ENCODE measurements at places on chromosomes 12 and 14.
A peak's percentile ranks its signal among the peaks of the same experiment; 100 is the strongest.

- no peak for DNase-seq
These were observed 428.5 kb upstream of the FBXO33 start for GRCh38 chr14:39860596-39861228.

DNA sequence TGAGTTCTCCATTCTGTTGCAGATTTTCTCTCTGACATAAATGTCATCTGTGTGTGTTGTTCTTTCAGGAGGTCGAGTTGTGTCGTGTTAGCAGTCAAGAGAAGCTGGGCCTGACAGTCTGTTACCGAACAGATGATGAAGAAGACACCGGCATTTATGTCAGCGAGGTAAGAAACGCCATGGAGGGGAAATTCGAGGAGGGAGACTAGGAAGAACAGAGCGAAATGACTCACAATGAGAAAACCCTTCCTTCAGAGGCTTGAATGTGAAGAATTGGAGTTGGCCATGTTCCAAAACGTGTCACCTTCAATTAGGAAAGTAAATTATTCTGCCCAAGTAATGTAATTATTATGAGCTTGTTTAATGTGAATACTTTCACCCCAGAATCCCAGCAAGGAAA, 364.5 kb downstream of the PDZRN4 start:
- DNase-seq, result no peak

GRCh38 chr12:100185361-100185894, 15.2 kb upstream of the ACTR6 start:
- no peak for DNase-seq

DNA sequence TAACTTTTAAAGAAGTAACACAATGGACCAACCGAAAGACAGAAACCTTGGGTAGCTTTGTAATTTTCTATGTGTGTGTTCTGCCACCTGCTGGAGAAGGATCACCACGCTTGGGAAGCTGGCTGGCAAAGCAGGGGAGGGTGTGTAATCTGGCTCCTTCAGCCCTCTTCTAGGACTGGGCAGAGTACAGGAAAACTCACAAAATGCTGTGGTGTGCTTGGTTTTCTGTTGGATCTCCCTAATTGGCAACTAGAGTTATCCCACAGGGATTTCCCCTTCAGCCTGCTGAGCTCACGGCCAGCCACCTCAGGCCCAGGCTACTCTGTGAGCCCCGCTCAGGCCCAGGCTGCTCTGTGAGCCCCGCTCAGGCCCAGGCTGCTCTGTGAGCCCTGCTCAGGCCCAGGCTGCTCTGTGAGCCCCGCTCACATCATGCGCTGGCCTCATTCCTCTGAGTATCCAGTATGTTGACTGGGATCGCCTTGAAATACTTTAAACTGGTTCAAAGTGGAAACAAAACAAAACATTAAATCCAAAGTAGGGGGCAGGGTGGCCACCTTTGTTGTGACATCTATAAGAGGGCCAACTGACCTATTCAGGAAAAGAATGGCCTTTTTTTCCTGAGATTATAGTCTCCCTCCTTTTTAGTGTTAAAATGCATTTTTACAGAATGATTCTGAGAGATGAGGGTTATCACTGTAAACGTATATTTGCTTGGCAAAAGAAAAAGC, 52.0 kb upstream of the RNU6-8 start:
- no peak for DNase-seq

DNA sequence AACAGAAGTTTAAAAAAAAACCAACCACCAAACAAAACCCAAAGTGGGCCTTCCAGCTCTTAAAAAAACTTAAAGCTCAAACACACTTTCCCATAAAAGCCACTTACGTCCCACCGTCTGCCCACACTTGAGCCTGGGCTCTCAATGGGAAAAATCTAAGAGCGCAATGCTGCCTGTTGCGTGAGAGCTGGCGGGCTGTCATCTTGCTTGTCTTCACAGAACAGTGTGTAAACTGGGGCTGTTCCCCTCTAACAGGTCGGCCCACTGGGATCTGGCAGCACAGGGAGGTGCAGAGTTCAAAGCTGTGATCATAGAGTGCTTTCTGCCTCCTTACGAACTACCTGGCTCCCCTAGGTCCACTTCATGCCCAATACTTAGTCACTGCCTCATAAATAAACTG, 80.0 kb downstream of the DICER1 start:
- no peak for DNase-seq

GRCh38 chr12:76173756-76174155, 89.3 kb upstream of the NAP1L1 start:
- no peak for DNase-seq

DNA sequence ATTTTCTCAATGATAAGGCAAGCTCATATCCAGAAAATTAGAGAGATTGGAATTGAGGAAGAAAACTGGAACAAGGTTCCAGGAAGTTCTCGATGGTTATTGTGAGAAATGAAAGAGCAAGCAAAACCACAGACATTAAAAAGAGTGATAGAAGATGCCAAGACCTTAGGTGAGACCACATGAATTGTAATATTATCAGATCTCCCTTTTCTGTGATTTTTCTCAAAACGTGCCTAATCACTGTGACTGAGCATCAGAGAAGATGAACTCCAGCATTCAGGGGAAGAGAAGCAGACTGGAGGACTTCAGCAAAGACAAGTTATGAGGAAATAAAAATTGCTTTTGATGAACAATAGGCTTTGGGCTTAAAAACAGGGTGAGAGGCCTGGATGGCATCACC, 278.8 kb downstream of the SOX5 start:
- DNase-seq, result no peak

DNA sequence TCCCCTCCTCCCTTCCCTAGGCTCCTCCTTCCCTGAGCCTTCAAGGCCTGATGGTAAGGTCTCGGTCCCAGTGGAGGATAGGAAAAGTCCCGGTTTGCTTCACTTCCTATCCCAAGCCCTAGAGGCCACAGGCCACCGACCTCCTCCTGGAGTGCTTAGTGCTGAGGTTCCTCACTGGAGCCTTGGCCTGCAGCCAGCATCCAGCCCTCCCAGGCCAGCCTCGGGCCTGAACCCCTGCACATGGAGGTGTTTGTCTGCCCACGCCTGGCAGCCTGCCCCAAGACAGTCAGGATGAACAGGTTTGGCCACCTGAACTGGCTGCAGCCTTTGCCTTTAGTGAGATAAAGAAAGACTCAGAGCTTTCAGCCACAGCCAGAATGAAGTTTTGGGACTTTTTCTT, 15.8 kb upstream of the KRT7 start:
- no peak for DNase-seq

DNA sequence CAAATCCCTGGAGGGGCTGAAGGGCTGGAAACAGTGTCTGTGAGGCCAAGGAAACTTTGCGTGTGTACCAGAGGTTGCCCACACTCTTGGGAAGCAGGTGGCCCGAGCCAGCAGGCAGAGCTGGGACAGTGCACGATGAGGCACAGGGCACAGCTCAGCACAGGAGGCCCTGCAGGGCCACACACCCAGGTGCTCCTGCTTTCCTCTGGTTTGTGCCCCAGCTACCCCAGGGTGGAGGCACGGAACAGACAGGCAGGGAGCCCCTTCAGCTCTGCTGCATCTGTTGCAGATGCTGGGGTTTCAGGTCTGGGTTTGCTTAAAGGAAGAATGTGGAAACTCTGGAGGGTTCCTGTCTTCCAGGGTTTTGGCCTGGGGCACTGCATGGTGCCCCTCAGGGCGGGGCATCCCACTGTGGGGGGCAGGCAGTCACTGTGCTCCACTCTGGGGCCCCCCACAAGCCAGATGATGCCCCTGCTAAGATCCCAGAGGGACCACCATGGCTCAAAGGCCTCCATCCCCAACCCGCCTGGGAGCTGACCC, 8.6 kb downstream of the TMEM179 start:
- no peak for DNase-seq

- DNase-seq, result no peak
These were observed 101.8 kb upstream of the EGLN3 start for GRCh38 chr14:34052658-34053014.

DNA sequence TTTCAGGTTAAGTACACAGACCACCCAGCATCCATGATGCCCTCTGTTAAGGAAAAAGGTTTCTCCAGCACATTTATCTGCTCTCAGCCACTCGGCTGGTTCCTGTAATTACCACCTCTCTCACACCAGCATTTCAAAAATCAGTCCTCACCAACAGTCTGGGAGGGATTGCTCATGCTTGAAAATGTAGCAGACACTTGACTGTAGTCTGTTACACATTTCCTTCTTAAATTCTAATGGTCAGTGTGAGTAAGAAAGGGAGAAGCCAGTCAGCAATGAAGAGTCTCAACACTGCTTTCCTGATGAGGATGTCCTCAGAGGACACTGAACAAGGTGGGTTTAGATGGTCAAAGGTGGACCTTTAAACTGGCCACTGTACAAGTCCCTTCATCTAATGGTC, 6.0 kb downstream of the ZBTB39 start:
- no peak for DNase-seq

DNA sequence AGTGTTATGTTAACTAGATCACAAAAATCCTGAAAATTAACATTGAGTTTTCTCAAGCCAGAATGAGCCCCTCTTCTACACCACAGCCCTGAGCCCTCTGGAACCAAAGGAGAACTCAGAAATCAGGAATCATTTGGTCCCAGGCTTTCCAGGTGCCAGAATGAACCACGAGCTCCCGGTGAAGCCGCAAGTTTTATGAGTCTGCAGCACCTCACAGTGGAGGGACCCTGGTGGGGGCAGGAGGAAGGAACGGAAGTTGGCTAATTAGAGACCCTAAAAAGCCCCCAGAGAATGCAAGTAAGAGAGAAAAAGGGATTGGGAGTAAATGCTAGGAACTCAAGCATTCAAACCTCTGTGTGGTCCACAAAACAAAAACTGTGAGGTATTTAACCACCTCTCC, 52.9 kb upstream of the BCL2L14 start:
- DNase-seq, result no peak

- DNase-seq, result no peak
These were observed 23.2 kb downstream of the LRFN5 start for GRCh38 chr14:41629876-41630275.

GRCh38 chr12:54759751-54760150, 94.6 kb upstream of the MUCL1 start:
- peak; percentile 1 for DNase-seq

DNA sequence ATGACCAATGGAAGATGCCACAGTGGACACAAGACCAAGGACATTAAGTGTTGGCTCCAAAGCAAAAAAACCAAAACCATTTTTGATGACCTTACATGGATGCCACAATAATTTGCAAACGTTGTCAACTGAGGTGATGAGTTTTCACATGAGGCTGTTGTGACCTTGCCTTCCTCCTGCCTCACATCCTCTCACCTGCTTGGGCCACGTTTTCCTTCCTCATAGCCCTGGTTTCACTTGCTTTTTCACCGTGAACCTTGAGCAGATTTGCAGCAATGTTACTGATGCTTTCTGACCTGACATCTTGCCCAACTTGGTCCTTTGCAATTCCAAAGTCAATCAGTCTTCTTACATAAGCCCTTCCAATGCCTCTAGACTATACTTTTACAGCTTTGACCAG, 3.7 kb downstream of the KRT6B start:
- DNase-seq, result no peak

- DNase-seq, result no peak
These were observed 22.4 kb upstream of the MARK3 start for GRCh38 chr14:103362780-103363179.

GRCh38 chr14:23750357-23750756, 114.2 kb downstream of the DHRS2 start:
- DNase-seq, result no peak

DNA sequence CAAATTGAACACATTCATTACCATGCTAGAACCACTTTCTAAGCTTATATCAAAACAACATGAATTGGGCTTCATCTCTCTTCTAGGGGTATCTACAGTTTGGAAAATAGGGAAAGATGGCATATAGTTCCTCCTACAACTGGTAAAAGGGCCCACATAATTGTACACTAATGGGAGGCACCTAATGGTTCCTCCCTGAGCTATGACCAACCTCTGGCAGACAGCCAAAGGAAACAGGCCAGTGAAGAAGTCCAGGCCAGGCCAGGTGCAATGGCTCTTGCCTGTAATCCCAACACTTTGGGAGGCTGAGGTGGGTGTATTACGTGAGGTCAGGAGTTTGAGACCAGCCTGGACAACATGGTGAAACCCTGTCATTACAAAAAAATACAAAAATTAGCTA, 23.2 kb upstream of the APOF start:
- DNase-seq, result no peak

- DNase-seq, result no peak
These were observed 15.7 kb upstream of the TMEM119 start for GRCh38 chr12:108613548-108613947.

DNA sequence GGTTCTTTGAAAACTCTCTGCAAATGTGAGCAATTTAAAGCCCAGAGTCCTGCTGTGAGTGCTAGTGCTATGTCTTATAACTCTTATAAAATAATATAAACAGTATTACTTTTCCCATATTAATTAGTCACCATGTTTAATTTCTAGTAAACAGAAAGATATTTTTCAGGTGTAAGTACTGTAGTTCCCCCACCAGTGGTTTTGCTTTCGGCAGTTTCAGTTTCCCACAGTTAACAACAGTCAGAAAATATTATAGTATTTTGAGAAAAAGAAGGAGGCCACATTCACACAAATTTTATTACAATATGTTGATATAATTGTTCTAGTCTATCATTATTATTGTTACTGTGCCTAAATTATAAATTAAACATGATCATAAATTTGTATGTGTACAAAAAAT, 800.5 kb downstream of the LRFN5 start:
- DNase-seq, result no peak

DNA sequence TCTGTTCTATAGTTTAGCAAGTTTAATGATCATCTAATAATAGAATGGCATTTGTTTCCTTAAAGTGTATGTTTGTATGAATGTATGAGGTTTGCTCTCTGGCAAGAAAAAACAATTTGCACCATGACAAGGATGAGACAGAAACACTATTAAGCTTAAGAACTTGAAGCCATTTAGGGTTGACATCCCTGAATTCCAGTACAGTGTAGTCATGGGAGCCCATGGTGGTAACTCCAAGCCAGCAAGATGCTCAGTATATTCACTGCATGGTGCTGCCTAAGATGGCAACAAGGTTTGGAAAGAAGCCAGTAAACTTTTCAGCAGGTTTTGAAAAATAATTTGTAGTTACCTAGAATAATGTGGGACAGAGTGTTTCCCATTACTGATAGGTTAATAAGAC, 158.6 kb downstream of the PRIMA1 start:
- no peak for DNase-seq

DNA sequence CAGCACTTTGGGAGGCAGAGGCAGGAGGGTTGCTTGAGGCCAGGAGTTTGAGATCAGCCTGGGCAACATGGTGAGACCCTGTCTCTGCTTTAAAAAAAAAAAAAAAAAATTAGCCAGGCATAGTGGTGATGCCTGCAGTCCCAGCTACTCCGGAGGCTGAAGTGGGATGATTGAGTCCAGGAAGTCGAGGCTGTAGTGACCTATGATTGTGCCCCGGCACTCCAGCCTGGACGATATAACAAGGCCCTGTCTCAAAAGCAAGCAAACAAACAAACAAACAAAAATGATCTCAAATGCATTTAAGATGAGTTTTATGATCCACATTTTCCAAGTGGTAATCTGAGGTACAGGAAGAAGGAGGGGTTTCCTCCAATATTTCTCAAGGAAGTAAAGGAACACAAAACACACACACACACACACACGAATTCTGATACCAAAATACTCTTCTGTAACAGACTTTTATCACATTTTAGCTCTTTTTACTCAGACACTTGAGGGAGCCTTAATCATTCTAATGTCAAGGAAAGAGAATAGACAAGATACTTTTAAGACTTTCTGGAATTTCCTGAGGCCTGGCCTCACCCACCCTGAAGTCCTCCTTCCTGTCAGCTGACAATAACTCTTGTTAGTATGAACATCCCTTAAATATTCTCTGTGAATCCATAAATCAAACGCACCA, 44.4 kb upstream of the CERS5 start:
- no peak for DNase-seq

GRCh38 chr12:108815875-108816594, 41.3 kb downstream of the SSH1 start:
- DNase-seq, result no peak

Data from GM04503 (cell line).